ENCODE measurements at places on chromosomes 2 and 18.

GRCh38 chr2:20625491-20626391 is 25.2 kb downstream of the HS1BP3 start:
- no peak for DNase-seq

GRCh38 chr2:176774766-176775451 is 437.7 kb upstream of the HNRNPA3 start:
- DNase-seq: no peak

- no peak for DNase-seq
Observed at GRCh38 chr2:77521931-77522470, at the start of gene LRRTM4. LRRTM4 (minus strand) TSS chr2:77522376.

DNA sequence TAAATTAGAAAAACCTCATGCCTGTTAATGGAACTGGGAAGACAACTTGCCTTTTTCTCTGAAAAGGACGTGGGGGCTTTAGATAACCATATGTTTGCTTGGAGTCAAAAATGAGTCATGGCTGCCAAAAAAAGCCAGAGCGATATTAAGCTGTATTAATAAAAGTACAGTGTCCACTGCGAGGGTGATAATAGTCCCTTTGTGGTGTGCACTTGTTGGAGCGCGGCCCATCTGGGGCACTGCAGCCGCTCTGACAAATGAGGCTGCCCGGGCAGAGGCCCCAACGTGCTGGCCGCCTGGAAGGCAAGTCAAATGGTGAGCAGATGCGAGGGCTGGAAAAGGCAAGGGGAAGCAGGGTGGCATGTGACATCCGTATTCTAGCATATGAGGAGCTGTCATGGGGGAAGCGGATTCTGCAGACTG is 103.3 kb upstream of the NCK2 start:
- no peak for DNase-seq

DNA sequence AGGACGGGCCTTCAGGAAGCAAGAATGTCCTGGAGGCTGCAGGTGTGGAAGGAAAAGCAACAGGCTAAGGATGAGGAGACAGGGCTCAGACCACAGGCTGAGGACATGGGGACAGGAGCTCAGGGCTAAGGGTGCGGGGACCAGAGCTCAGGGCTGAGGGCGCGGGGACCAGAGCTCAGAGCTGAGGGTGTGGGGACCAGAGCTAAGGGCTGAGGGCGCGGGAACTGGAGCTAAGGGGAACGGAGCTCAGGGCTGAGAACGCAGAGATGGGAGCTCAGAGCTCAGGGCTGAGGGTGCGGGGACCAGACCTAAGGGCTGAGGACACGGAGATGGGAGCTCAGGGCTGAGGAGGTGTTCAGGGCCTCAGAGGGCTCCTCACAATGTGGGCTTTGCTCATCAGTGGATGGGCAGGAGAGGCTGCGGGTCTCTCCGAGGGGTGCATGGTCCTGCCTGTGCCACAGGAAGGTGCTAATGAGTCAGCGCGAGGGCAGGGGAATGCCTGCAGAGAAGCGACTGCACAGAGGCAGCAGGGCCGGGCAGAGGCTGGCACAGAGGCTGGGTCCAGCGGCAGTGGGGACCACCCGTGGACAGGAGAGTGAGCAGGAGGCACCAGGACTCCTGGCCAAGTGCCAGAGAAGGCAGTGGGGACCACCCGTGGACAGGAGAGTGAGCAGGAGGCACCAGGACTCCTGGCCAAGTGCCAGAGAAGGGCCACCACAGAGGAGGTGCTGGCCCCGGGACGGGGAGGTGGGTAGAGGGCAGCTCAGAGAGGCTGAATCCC is 271.7 kb downstream of the TWIST2 start:
- peak; percentile 36 for DNase-seq

DNA sequence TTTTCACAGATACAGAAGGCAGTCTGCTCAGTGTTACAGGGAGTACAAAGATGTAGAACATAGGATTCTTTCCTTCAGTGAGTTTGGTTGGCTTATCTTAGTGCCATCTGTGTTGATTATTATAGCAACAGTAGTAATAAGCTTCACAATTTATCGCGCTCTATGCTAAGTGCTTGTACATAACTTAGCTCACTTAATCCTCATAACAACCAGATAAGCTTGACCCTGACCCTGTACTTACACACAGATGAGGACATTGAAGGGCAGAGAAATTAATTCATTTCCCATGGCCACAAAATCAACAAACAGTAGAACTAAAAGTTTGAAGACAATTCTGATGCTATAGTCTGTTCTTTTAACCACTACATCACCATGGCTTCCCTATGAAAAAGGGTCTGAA is 121.8 kb downstream of the SPHKAP start:
- no peak for DNase-seq

- DNase-seq: no peak
Observed at GRCh38 chr2:88870267-88870839, 178.9 kb downstream of the RPIA start.

GRCh38 chr2:172829229-172829628 is 93.6 kb downstream of the RAPGEF4 start:
- DNase-seq: no peak

- DNase-seq: peak; percentile 0
Observed at GRCh38 chr18:69401226-69401971, 711 bp downstream of the DOK6 start.

DNA sequence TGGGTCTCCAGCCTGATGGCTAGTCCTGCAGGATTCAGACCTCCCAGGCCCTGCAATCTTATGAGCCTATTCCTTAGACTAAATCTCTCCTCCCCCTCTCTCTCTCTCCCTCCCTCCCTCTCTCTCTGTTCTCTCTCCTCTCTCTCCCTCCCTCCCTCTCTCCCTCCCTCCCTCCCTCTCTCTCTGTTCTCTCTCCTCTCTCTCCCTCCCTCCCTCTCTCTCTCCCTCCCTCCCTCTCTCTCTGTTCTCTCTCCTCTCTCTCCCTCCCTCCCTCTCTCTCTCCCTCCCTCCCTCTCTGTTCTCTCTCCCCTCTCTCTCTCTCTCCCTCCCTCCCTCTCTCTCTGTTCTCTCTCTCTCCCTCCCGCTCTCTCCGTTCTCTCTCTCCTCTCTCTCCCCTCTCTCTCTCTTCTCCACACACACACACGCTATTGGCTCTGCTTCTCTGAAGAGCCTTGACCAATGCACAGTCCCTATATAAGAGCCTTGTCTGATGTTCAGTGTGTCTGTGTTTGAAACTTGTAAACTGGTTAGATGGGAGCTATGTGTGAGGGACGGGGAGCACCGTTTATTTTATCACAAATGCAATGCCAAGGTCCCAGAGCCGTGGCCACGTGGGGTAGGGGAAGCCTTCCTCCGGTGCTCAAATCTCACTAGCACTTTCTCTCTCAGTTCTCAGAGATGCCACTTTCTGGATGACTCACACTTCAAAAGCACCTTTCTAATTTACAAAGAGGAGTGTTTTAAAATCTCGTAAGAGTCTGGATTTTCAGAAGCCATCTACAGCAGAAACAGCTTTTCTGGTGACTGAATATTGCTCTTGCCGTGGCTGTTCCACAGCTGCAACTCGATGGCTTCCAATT is 9.4 kb upstream of the PRLH start:
- DNase-seq: peak; percentile 81

GRCh38 chr2:66270247-66270646 is 164.7 kb upstream of the MEIS1 start:
- no peak for DNase-seq

DNA sequence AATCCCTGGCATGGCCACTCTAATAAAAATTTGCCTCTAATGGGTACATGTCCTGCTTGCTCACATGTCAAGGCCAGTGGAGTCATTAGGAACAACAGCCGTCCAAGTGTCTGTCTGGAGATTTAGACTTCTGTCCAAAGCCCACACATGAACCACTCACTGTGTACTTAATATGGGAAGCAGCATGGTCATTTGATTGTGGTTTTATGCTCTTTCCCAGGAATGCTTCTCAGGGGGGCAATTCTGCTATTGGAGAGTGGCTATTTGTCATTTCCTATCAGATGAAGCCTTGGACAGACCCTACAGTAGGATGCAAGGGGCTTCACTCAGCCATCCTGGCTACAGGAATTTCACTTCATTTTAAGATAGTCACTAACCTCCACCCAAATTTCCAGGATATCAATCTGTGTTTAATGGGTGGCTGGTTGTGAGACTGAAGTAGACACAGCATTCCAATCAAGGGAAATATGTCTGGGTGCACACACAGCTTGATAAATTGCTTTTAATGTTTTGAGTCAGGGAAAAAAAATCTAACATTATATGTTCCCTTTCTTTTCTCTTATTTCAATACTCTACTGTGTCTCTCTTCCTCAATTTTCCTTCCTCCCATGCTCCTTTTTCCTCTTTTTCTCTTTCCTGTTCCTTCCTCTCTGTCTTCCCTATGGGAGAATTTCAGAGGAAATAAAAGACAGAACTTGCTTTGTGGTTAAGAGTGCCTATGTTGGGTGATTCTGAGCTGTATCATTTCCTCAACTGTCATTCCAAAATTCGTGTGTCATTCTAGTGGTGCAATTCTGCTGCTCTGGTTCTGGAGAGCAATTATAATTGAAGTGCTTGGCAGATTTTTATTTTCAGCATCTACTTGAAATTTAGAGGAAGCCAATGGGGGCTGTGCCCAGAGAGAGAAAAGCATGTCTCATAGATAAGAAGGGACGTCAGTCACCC is 320.1 kb downstream of the OSR1 start:
- DNase-seq: no peak

GRCh38 chr18:40985436-40985835 is 969.6 kb upstream of the PIK3C3 start:
- no peak for DNase-seq

GRCh38 chr2:85577386-85578242 is at the start of gene VAMP8:
VAMP8 (plus strand) TSS chr2:85577586; CDS start chr2:85577647, 61 bp downstream.
- peak; percentile 66 for DNase-seq

- DNase-seq: no peak
Observed at GRCh38 chr18:35519148-35519899, 21.6 kb upstream of the INO80C start.

DNA sequence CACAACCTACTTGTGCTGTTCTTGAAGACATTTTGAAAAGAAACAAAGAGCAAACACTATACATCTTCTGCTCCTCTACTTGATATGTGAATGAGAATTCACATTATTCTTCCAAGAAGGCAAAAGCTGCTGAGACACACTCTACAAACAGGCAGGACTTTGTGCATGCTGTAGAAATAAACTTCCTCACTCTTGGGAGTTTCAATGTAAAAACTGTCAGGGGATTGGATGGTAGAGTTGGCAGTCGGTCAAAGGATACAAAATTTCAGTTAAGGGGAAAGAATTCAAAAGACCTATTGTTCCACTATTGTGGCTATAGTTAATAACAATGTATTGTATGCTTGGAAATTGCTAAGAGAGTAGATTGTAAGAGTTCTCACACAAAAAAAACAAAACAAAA is 196.3 kb downstream of the MC4R start:
- no peak for DNase-seq

DNA sequence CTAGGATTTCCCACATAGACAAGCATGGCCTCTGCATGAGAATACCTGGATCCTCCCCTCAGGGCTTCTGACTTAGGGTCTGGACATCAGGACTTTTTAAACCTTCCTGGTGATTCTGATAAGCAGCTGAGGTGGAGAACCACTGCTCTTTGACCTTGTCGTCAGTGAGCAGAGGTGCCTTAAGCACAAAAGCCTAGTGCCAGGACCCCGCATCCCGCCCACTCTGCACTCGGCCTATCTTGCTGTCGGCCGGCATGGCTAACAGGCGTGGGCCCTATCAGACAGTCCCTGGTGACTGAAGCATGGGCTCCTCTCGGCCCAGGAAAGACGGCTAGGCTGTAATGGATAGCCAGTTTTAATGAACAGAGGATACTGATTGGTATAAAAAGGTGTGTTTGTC is 6.2 kb downstream of the ANKRD23 start:
- DNase-seq: no peak

DNA sequence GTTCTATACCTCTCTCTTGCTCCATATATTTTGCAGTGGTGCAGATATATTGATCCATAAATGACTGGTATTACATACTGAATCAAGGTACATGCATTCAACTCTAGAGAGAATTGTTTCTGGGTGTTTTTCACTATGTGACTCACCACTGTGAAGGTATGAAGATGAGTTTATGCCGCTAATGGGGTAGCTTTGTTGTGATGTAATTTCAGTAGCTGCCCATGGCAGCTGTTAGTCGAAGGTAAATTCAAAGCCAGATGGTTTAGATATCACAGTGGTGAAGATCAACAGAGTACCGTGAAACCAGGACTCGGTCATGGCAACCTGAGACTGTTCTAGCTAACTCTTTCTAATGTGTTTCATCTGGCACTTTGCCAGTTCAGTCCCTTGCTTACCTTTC is 50.4 kb downstream of the PKP4 start:
- peak; percentile 89 for DNase-seq

GRCh38 chr2:104472076-104472475 is 381.8 kb upstream of the POU3F3 start:
- DNase-seq: no peak

DNA sequence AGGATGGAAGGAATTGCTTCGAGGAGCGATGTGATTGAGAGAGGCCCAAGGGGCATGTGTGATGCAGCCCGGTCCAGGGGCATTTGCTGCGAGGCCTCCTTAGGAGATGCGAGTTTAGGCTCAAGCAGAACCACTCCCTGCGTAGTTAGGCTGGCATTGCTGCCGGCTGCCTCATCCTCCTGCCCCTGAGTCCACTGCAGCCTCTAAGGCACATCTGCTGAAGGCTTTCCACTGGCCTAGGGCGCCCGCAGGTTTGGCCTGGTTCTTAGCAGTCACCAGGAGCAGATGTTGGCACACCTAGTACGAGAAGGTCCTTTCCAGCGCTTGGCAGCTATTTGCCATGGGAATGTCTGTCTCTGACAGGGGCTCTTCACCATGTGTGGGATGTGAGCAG is 20.7 kb downstream of the INPP5D start:
- DNase-seq: no peak

DNA sequence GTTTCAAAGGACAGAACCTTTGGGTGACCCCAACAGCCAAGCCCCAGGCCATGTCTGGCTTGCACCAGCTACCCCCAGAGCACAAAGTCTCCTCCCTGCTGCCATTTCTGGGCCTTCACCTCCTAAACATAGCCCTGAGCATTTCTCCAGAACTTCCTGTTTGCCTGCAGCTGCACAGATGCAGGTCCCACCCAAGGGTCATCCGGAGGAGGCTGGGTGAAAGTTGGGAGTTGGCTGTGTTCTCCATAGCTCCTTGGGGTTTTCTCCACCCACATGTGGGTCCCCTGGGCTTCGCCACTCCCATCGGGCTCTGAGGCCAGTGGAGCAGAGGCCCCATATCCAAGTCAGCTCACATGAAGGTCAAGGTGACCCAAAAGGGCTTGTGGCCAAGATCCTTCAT is 4.3 kb downstream of the TNP1 start:
- DNase-seq: no peak

- DNase-seq: no peak
Observed at GRCh38 chr2:20516291-20516645, 69.4 kb downstream of the RHOB start.
